ENCODE measurements at places on chromosomes 16 and 17.

DNA sequence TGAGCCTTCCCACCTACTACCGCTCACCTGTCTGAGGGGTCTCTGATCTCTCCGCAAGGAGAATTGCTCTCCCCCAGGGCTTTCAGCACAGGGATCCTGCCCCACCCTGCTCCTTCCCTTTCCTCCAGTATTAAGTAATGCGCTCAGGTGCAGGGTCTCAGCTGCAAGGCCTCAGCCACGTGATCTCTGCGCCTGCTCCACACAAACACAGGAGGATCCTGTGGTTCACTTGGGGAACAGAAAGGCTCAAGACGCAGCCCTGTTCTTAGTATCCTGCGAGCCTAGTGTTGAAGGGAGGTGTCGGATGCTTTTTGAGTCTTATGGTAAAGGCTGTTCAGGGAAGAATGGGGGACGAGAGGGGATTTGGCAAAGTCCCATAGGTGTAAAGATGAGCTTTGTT is 41.6 kb upstream of the GCSH start:
- DNase-seq, result no peak

DNA sequence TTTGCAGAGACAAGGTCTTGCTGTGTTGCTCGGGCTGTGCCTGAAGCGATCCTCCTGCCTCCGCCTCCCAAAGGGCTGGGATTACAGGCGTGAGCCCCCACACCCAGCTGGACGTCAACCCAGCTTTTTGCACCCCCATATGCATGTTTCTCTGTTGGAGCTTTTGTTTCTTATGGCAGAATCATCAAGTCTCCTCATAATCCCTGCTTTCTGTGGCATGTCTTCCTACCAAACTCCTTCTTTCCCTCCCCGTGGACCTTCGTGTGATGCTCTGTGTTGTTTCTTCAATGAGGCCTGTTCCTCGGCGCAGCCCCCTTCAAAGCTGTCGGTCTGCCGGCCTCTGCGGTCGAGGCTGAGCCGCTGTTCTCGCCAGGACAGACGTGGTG is 71.6 kb downstream of the METRNL start:
- no peak for DNase-seq

DNA sequence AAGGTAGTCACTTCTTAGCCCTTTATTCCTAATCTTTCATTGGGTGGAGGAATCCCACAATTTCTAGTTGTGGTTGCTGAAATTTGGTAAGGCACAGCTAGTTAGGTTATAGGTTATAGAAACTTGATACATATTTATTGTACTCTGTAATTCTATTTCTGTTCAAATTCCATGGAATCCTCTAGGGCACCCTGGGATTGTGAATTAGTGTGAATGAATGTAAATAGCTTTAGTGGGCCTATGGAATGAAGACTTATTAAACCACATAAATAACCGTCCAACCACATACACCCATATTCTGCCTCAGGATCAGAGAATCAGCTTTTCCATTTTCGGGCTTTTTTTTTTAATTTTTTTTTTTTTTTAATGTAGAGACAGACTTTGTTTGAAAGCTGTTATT is 9.2 kb downstream of the TANC2 start:
- DNase-seq, result no peak

DNA sequence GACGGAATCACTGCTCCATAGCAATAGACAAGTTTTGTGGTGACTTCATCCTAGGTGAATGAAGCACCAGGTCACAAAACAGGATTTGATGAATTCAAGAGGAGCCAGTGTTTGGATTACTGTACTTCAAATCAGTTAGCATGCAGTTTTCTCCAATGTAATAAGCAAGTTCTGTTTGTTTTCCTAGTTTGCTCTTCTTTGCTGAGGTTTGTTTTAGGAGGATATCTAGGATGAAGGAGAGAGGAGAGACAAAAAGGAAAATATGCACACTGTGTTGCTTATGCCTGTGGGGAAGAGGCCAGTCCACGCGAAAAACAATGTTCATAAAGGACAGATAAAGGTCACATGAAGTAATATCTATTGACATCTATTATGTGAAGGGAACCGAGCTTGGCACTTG is 9.0 kb downstream of the KRT37 start:
- no peak for DNase-seq

DNA sequence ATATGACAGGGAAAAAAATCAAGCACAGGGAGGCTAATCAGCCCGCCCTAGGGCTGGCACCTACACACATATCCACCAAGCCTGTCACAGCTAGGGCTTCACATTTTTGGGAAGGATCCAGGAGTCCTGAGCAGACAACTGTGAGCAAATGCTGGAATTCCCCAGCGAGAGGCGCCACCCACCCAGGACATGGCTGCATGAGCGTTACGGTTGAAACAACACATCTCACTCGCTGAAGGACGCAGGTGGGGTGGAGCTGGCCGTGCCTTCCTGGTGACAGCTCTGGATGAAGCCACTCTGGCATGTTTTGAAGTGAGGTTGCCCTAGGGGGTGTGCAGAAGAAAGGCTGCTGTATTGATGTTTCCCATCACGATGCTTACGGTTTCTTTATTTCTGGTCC is 315.1 kb upstream of the EEF2KMT start:
- no peak for DNase-seq

GRCh38 chr16:62738666-62739460 is 702.6 kb upstream of the CDH8 start:
- no peak for DNase-seq

All from Kasumi-1 (cell line).